ENCODE measurements at places on chromosomes 5 and 9.
A peak's percentile ranks its signal among the peaks of the same experiment; 100 is the strongest.

DNA sequence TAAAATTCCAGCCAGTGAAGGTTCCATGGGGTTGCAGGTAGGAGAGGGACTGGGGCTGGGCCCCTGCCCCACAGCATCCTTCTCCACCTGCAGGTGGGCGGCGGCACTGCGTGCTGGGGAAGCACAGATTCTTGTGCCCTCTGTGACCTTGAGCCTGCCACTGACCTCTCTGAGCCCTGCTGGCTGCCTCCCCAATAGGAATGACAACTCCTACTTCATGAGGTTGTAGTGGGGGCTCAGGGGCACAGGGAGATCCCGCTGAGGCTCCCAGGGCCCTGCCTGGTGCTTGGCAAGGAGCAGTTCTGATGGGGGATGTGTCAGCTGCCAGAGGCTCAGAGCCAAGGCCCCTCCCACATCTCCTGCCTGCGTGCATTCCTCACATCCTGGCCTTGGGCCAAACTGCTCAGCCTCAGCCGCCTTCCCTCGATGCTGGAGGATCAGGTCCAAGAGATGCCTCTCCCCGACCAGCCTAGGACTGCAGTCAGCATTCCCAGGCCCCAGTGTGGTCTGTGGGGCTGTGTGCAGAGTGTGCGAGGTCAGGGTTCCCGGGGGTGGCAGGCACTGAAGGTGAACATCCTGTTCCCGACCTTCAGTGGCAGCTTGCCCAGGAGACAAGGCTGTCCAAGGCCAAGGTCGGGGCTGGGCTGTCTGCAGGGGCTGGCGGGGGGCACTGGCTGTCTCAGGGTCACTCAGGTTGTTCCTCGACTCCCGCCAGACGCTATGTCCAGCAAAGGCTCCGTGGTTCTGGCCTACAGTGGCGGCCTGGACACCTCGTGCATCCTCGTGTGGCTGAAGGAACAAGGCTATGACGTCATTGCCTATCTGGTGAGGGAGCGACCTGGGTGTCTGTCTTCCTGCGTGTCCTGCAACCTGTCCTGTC is 7.0 kb downstream of the ASS1 start:
- peak; percentile 69 for DNase-seq

GRCh38 chr5:178307267-178308045 is 74.9 kb upstream of the PHYKPL start:
- DNase-seq = no peak

DNA sequence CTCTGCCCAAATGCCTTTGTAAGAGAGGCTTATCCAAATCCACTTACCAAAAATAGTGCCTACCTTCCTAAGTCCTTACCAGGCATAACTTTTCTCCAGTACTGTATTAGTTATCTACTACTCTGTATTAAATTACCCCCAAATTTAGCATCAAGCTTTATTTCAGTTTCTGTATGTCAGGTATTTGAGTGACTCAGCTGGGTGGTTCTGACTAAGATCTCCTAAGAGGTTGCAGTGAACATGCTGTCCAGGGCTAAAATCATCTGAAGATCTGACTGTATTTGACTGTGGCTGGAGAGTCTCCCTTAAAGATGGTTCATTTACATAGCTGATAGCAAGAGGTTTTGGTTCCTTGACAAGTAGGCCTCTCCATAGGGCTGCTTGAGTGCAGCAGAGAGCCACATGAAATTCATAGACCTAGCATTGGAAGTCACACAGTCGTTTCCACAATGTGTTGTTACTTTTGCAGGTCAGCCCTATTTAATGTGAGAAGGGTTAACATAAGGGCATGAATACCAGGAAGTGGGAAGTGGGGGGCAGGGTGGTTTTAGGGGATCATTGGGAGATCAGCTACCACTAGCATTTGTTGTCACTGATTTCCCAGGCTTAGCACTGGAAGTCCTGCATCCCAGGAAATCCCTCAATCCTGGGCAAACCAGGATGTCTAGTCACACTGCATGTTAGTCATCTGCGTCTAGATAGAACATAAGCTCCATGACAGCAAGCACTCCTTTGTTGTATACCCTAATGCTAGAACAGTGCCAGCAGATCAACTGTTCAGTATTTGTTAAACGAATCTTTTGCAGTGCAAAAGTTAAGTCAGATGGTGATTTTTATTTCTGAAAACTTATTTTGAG is 2.0 kb upstream of the ZNF622 start:
- DNase-seq = no peak

DNA sequence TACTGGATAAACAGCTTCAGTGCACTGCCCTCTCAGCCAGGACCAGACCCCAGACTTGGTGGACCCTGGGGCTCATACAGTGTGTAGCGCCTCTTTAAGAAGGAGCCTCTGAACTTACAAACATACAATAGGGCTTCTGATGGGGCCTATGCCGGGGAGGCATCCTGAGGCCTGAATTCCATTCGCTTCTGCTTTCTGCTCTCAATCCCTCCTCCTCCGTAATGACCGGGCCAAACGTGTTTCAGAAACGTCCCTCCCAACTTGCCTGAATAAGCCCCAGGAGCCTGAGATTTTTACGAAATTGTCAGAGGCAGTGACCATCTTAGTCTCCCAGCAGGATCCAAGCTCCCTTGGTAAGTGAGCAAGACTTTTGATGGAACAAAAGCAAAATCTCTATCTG is 128.1 kb upstream of the BOD1 start:
- no peak for DNase-seq

- DNase-seq = no peak
Observed at GRCh38 chr9:126317513-126317912, 9.1 kb upstream of the MVB12B start.

- DNase-seq = no peak
Observed at GRCh38 chr9:121996783-121997182, 96.3 kb downstream of the TTLL11 start.

DNA sequence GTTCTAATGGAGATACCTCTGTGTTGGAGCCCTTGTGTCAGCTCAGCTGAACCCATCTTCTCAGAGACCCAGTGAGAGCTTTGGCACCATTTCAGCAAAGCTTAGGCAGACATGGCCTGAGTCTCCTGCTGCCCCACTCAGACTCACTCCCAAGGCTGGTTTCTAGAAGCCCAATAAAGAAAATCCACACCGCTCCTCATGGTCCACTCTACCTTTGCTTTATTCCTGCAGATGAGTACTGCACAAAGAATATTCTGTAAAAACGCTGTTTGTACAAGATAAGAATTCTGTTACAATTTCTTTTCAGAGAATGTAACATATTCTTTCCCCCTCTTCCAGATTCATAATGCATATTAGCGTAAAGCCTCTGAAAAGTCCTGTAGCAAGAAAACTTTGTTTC is 129.3 kb downstream of the C5orf15 start:
- DNase-seq = no peak

GRCh38 chr5:96481009-96481786 is 48.1 kb upstream of the PCSK1 start:
- no peak for DNase-seq

- DNase-seq = no peak
Observed at GRCh38 chr9:126672634-126673284, 59.0 kb downstream of the LMX1B start.

- no peak for DNase-seq
Observed at GRCh38 chr9:18499062-18499461, 25.1 kb downstream of the ADAMTSL1 start.

GRCh38 chr5:169801781-169802180 is 164.7 kb downstream of the DOCK2 start:
- DNase-seq = no peak

DNA sequence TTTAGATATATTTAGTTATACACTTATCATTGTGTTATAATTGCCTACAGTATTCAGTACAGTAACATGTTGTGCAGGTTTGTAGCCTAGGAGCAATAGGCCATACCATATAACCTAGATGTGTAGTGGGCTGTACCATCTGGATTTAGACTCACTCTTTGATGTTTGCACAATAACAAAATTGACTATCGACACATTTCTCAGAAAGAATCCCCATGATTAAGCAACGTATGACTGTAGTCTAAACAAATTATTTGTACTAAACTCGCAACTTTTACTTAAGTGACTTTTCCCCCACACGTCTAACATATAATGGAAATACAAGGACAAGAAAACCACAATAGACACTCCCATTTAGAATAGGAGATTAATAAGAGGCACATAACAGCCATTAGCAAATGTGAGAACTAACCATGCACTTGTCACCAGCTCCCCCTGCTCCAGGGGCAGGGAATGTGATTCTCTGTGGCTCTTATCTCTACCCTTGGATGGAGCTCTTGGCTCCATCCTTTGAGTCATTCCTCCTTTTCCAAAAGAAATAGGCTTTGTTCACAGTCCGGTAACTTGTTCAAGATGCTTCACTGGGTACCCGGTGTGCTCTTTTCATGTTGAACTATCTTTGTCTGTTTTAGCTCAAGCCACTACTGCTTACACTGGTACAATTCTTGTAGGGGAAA is 8.7 kb upstream of the B4GALT1 start:
- no peak for DNase-seq

GRCh38 chr5:180323941-180324600 is 29.1 kb downstream of the GFPT2 start:
- DNase-seq = no peak

DNA sequence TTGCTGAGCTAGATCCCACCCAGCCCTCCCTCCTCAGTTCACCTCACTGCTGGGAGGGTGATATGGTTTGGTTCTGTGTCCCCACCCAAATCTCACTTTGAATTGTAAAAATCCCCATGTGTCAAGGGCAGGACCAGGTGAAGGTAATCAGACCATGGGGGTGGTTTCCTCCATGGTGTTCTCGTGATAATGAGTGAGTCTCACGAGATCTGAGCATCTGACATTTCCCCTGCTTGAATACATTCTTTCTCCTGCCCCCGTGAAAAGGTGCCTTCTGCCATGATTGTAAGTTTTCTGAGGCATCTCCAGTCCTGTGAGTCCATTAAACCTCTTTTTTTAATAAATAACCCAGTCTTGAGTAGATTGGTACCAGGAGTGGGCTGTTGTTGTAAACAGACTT is 469.9 kb upstream of the DAP start:
- no peak for DNase-seq

- no peak for DNase-seq
Observed at GRCh38 chr5:78813286-78813685, 164.7 kb upstream of the LHFPL2 start.

DNA sequence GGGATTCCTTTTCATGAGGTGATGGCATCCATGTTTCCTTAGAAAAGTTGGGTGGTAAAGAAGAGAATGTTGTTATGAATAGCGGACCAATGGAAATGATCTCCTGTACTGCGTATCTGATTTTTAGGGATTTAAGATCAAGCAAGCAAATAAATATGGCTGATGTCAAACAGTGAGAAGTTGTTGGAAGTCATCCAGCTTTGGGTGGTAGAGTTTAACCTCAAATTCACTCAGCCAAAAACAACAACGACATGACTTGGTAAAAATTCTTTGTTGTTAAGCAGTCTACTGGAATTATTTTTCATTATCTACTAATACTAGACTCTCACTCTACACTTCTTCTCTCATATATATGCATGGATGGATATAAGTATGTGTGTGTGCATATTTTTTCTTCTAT is 426.5 kb downstream of the CTNND2 start:
- no peak for DNase-seq
